ENCODE measurements at places on chromosomes 6 and 20.

- DNase-seq = no peak
Measured at GRCh38 chr20:38692436-38693411, 31.6 kb upstream of the SLC32A1 start.

DNA sequence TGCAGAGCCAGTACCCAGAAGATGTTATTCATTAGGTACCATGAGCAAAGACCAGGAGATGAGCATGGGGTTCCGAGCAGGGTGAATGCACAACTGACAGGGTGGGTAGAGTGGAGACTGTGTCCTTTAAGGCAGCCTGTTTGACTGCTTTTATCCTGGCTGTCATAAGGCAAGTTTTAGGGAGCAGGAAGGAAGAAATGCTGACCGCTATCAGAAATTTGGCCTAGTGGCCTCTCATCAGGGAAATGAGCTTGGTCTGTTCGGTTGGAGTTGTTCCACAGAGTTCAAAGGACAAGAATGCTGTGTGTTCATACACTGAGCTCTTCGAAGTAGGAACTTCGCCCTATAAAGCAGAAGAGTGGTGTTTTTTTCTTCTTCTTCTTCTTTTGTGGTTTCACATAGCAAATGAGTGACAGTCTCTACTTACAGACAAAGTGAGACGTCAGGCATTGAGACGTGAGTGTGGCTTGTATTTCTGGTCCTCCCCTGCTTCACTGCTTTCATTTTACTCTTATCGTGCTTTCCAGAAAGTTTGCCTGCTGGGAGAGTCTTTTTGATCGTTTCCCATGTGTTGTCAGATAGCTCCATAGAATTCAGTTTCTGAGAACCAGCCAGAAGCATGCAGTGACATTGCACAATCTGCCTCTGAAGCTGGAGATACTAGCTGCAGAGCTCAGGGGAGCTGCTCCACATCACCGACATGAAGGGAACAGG lies at the start of gene CASS4:
Gene CASS4, plus strand, starts transcription at position 502 of the 714 bp plus-strand sequence. Its CDS starts 199 bp downstream, at position 701.
- no peak for DNase-seq

GRCh38 chr20:35179292-35180212 lies 7.7 kb downstream of the PROCR start:
- DNase-seq = no peak

DNA sequence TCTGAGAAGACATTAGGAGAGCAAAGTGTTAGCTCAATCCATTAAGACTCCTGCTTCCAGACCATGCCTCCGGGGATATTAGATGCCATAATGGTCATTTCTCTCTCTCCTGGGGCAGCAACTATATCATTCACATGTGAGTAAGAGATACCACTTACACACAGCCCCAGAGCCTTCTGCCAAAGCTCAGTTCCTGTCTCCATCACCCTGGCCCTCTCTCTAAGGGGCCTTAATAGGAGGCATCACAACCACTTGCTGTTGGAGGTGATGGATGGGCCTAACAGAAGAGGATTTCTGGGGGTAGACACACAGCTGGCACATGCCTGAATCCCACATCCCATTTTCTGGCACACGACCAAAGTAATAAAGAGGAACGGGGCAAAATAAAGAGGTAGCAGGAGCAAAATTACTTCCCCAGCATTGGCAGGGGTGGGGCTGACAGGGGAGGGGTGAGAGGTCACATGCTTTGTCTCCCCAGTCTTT lies 34.0 kb upstream of the VSTM2L start:
- DNase-seq = no peak

DNA sequence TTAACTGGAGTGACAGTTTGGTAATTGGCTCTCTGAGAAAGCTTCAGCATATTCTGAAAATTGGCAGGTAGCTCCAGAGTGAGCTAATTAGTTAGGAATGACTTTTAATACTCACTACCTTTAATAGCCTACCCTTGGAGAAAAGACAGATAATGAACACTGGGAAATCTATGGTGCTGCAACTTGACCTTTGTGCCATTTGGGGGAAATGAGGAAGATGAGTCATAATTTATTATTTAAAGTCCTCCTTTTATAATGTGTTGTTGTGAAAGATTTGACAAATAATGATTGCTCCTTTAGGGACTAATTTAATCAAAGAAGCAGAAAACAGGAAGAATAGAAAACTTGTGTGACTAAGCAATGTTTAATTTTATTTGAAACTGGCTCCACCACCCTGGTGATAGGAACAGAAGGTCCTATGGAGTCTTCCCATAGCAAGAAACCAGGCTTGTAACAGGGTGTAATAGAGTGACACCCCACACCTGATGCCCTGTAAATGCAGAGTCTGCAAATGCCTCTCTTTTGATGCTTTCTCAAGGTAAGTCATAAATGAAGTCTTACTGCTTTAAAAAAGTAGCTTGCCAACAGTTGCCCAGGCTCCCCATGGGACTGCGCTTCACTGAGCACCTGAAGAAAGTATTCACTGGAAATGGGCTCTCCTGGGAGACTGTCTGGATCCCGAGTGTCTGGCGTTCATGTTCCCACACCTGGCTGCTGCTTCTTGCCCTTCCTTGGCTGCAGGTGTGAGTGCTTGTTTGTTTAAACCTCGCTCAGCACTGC lies 134.4 kb downstream of the LRRC1 start:
- no peak for DNase-seq

DNA sequence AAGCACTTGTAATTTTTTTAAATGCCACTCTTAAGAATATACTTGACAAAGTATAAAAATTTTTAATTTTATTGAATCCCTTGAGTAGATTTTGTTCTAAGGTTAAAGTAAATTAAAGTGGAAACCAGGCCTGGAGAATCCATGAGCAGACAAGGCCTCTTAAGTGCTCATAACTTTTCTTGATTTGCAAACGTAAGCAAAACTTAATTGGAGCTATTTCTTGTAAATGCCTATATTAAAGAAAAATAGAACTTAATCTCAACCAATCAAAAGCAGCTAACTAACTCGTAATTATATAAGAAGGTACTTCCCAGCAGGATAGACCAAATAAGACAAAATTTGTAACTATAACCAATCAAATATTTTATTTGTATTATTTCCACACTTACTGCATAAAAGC lies 12.7 kb upstream of the DEFB129 start:
- DNase-seq = no peak

All from Panc1 (cell line).